NCI-H187 treated with DMSO at 0.1 percent for 48 hours (cell line): ENCODE measurements at places on chromosomes 3 and 15.

GRCh38 chr3:13346481-13347389, 73.4 kb downstream of the NUP210 start:
- peak; percentile 27 for DNase-seq

DNA sequence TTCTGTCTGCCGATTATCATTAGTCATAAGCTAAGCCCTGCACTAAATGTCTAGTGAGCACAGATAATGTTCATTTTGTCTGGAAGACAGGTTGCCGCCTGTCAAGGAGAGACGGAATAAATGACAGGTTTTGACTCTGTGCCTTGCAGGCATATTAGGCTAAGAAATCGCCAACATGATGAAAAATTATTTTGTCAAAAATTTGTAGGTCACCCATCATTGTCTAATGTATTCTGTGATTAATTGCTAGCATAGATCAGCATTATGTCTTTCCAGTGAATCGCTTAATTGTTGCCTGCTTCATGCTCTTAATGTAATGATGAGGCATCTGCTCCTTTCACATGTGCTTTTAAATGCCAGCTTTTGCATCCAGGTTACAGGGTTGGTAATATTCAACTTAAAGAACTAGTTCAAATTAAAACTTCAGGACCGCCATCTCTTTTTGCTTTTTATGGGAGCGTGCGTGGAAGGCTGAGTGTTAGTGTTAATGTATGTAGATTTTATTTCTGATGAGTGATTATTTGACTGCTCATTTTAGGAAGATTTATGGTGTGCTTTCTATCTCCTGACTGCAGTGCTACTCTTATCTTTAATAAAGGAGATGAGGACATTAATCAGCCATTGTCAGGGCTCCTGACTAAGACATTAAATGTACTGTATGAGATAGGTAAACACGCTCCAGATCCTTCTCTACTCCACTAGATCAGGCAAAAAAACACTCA, 120.8 kb upstream of the MEIS2 start:
- DNase-seq: peak; percentile 73

DNA sequence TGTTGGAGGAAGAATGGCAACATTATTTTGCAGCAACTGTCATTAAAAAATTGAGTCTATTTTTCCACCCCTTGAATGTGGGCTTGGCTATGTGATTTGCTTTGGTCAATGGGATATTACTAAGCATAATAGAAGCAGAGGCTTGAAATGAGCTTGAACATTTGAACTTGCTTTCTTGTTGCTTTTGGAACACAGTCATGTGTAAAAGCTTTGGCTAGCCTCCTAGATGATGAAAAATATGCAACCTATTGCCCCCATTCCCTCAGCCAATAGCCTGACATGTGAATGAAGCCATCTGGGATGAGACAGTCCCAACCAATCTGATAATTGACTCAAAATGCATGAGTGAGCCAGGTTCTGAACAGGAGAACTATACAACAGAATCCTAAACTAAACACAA, 78.4 kb downstream of the PLSCR2 start:
- no peak for DNase-seq

DNA sequence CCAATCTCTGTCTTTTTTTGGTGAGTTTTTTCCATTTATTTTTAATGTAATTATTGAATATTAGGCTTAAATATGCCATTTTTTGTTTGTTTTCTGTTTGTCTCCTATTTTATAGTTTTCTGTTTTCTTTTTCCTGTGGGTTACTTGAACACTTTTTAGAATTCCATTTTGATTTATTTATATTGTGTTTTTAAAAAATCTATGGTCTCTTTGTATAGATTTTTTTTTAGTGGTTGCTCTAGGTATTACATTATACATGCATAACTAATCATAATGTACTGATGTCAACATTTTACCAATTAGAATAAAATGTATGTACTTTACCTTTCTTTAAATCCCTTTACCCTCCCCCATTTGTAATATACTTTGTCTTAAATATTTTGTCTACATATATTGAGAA, 56.2 kb downstream of the RASA2 start:
- DNase-seq: no peak

DNA sequence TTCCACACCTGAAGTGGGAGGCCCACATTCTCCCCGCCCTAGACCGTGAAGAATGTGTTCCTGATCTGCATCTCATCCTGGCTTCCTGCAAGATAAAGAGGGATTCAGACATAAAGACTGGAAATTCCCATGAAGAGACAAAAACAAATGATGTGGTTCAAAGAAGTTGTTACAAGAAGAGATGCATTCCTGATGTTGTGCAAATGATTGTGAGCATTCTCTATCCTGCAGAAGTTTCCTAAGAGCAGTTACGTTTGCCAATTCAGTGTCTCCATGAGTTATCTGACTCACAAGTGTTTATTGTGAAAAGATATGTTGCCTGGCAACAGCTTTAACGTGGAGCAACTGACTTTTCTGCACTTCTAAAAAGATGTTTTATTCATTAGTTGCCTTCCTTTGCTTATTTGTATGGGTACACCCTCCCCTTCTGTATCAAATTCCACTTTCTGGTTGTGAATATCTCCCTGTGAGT, 107.8 kb downstream of the ZIC4 start:
- no peak for DNase-seq

GRCh38 chr3:187531831-187532230, 138.4 kb downstream of the SST start:
- no peak for DNase-seq

DNA sequence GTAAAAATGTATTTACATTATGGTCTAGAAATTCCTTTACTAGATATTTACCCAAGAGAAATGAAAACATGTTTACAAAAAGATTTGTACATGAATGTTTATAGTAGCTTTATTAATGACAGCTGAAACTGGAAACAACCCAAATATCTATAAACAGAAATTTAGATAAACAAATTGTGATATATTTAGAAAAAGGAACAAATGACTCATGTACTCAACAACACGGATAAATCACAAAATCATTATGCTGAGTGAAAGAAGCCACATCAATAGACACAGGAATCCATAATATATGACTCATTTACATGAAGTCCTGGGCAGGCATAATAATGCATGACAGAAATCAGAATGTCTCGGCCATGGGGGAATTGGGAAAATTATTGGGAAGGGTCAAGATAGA, 1020.2 kb downstream of the SQOR start:
- no peak for DNase-seq

GRCh38 chr3:129121792-129122411, at the start of gene RAB43:
RAB43 (minus strand) TSS chr3:129121804; CDS start chr3:129121489, 315 bp downstream.
- no peak for DNase-seq

GRCh38 chr3:126288314-126288713, 68.9 kb downstream of the KLF15 start:
- DNase-seq: no peak

DNA sequence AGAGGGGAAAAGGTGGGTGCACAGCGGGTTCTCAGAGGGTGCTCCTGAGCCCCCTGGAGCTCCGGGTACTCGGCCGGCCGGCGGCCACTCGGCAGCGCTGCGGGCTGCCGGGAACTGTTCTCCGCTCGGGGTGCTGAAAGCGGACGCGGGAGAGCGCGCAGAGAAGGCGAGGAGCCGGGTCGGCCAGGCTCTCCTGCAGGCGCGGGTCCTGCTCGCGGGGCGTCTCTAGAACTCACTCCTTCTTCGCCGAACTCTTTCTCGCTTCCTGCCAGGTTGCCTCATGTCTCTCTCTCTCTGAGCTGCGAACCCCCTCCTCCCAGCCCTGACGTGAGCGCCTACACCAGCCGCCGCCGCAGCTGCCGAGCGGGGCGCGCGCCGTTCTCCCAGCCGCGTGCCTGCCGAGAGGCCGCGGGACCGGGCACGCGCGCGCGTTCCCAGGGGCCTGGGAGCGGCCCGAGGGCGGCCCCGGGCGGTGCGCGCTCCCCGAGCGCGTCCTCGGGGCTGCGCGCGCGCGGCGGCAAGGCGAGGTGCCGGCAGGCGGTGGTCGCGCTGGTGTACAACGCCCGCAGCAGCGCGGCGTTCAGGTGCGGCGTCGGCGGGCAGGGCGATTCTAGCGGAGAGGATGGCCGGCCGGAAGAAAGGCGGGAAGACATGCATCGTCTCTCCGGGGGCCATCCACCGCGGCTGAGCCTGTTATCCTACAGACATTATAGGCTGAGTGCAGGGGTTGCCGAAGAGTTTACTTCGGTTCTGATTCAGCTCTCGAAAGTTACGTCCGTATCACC, at the start of gene PEX5L:
Gene PEX5L, minus strand, starts transcription at position 267 of the 785 bp plus-strand sequence. CDS start 338 bp downstream, outside the sequence.
- peak; percentile 26 for DNase-seq

GRCh38 chr15:50797926-50798325, 32.4 kb upstream of the SPPL2A start:
- DNase-seq: no peak

DNA sequence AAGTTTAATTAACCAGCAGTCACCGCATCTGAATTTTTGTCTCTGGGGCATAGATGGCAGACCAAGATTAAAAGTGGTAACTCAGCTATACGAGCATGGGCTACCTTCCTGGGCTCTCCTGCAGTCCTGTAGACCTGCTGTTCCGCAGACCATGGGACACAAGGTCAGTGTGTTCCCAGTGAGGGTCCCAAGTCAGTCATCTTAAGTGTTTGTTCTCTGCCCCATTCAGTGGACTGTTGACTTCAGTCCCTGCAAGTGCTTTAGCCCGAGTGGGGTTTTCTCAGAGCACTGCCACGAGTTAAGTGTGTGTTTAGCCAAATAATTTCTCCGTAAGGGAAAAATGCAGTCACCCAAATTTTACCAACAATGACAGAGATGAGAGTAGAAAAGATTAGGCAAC, 4.9 kb upstream of the EXOG start:
- DNase-seq: no peak

- no peak for DNase-seq
Measured at GRCh38 chr3:149319750-149320149, 13.7 kb downstream of the TM4SF18 start.

- no peak for DNase-seq
Measured at GRCh38 chr15:96887730-96888129, 557.2 kb downstream of the NR2F2 start.

DNA sequence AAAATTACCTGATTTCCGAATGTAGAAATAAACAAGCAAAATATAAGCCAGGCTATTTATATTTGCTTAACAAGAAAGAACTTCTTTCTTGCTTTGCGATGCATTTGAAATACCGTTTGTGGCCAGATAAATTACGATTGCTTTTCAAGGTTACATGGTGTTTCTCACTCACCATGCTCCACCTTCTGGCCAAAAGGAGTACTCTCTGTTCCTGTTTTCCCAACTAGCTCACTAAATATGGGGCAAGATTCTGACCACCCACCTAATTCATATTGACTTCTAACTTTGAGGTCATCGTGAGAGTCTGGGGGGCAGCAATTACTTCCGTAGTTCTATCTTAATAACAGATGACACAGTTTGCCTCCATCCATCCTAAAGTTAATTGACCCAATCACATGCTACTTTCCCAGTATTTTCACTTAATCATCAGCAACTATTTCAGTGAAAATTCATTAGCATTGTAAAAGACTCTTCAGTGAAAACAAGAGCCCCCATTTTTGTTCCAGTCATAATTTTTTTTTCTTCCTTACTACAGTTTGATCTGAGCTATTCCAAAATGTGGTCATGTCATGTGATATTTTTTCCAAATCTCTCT, 25.9 kb downstream of the ACP3 start:
- peak; percentile 36 for DNase-seq

GRCh38 chr15:96746665-96747064, 416.2 kb downstream of the NR2F2 start:
- no peak for DNase-seq

DNA sequence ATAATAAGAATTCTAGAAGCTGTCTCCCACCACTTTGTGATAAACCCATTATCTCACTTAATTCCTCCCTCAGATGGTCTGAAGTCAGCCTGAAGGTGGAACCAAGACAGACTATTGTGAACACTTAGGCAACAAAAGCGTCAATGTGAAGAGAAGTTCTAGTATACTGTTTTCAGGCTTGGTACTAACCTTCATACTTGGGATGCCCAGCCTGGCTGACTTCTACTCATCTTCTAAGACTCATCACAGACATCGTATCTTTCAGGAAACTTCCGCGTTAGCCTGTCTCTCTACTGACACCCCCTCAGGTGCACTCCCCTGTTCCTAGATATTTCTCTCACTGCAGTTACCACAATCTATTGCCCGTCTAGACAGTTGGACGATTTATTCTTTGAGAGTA, 201.2 kb downstream of the SATB1 start:
- no peak for DNase-seq

DNA sequence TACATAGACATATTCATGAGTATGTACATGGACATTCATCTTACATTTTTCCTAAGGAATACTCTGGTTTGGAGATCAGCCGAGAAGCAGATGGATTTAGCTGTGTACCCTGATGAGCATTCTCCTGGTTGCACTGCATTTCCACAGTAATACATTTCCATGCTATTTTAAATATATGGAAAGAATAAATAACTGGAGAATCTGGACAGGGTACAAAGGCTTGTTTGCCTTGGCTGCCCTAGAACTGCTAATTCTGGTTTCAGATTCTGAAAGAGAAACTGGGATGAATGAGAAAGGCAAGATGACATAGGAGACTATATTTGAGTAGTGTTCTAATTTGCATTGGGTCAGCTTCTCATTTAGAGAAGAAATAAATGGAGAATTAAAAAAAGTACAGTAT, 190.8 kb upstream of the FAM3D start:
- no peak for DNase-seq

- no peak for DNase-seq
Measured at GRCh38 chr3:139577909-139578308, 38.4 kb upstream of the RBP1 start.

DNA sequence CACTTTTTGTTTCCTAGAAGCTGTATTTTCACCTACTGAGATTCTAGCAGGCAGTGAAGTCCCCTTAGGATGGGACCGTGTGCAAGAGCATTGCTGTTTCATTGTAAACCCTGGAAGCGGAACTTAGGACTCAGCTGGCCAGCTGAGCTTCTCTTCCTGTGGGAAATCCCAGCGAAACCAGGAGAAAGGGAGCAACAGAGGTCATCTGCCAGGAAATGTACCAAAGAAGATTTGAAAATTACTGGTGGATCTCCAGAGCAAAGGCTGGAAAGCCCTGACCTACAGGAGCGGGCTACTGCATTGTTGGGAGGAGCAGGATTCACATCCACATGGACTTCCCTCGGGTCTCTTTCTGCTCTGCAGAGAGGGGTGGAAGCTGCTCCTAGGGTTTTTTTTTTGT, 7.6 kb upstream of the ADPRH start:
- no peak for DNase-seq

DNA sequence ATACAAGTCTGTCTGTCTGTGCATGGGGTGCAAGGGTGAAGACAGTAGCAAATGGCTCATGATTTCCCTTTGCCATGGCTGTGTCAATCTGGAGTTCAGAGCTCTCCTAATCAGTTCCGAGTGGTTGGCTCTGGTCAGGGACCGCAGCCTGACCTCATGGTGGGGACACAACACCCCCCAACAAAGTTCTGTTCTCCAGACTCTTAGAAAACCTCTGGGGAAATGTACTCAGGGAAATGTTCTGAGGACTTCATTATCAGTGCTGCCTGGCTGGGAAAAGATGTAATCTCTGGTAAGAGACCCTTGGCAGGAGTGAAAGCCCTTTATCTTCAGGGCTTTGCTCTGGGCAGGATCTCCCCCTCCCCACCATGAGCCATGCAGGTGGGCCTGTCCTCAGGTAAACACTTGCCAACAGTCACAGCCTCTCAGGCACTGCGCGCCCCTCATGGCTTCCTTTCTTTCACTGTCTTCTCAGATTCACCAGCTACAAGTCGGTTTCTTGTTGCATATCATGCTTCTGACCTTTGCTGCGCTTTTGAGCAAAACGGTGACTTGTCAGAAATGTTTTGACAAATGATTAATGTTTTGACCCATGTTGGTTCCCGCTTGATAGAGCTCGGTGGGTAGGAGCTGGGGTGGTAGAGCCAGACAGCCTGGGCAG, 95.5 kb downstream of the ST6GAL1 start:
- DNase-seq: no peak

- DNase-seq: no peak
Measured at GRCh38 chr3:141442446-141442845, 44.4 kb upstream of the RASA2 start.
